ENCODE measurements at places on chromosomes 11 and 22.
A peak's percentile ranks its signal among the peaks of the same experiment; 100 is the strongest.

GRCh38 chr11:47487421-47487820 lies 38.5 kb upstream of the RAPSN start:
- DNase-seq, result no peak

- DNase-seq, result no peak
Observed at GRCh38 chr11:123065621-123066020, 3.7 kb upstream of the HSPA8 start.

DNA sequence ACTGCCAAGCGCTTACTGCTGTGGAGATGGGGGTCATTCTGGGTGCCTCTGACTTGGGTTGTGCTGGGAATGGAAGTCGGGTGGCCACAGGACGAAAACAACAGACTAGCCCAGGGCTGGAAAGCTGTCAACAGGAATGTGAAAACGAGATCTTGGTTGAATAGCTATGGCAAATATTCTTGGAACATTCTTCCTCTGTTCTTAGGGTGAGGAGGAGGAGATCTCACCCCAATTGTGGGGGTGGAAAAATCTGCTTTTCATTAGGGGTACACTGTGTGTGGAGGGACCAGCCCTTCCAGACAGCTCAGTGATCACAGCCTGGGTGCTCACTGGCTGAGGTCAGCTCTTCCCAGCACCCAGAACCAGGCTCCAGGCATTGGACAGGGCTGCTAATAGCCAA lies 52.0 kb upstream of the PRSS23 start:
- DNase-seq, result no peak

DNA sequence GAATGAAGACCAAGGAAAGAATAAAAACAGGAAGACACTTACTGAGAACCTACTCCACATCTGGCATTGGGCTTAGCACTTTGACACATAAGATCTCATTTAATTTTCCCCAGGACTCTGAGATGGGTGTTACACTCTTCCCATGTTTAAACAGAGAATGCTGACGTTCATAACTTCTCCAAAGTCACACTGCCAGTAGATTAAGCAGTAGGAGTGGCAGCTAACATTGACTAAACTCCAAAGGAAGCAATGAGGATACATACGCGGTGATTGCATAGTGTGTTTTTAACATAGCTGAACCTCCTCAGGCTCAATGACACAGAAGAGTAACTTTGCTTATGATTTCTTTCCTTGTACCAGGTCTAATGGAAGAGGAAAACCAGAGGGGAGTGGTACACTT lies 14.5 kb upstream of the OR10V1 start:
- DNase-seq, result no peak

DNA sequence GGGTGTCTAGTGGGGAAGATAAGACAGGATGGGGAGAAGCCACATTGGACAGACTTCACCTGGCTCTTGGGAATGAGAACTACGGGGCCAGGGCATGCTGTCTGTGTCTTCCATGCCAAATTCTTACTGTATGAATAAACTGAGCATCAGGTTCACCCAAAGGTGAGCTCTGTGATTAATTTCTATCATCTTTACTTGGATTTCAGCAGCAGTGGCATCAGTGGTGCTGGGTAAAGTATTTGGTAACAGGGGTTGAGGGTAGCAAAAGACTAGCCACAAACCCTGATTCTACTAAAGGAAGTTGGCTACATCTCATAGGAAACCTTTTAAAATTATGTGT lies 38.8 kb downstream of the IRAG1 start:
- no peak for DNase-seq

DNA sequence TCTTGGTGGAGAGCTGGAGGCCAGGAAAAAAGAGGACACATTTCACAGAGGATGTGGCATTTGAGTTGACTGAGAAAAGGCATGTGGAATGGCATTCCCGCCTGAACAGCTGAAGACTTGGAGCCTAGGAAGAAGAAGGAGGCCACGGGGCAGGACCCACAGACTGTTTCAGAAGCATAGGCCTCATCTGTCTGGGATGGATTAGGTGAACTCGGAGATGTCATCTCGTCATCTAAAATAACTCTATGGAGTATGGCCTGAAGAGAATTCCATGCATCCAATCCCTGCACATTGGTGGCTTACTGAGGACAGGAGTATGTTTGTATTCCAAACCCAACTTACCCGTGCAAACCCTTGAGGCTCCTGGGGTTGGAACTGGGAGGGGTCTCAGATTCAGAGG lies 16.4 kb downstream of the SPATA19 start:
- no peak for DNase-seq

GRCh38 chr22:49692499-49693225 lies 135.0 kb downstream of the BRD1 start:
- DNase-seq, result no peak

DNA sequence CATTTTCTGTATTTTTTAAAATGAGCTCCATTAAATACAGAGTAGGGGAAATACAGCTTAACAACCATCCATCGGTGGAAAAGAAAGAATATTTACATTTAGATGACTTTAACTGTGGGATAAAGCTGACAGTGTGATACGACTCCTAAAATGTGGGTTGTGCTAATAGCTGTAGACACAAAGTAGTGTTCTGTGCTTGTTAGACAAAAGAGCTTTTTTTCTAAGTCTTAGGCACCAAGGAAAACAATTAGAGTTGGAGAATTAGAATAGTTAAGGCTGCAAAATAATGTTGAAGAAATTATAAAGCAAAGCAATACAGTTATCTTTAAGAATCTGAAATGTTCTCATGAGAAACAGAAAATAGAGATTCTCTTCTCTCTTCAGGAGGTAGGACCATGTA lies 307.7 kb upstream of the KIRREL3 start:
- no peak for DNase-seq

DNA sequence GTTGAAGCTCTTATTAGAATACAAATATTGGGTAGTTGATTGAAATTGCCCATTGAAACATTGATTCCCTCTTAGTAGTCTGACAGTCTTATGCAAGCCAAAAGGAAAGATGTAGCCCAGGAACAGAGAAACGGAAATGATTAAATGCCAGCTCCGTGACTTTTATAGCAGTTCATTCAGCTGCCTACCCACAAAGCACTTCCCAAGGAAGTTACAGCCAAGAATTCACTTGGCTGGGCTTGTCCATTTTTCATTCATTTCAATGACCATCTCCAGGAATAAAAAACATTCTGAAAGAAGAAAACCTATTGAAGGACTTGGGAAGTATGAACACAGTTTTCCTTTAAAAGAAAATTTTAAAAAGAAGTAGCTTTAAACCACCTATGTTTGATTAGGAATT lies 62.0 kb downstream of the NCAM1 start:
- no peak for DNase-seq

DNA sequence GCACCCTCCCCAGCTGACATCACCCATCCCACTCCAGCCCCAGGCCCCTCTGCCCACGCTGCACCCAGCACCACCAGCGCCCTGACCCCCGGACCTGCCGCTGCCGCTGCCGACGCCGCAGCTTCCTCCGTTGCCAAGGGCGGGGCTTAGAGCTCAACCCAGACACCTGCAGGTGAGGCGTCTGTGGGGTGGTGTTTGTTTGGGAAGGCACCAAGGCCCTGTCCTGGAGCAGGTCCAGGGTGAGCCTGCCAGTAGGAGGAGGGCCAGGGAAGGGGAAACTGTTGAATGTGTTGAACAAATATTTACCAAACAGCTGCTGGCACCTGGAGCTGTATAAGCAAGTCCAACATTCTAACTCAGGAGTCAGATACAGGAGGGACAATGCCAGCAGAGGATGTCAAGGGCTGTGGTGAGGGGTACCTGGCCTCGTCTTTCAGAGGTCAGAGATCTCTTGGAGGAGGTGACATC lies 3.1 kb downstream of the VEGFB start:
- no peak for DNase-seq

- no peak for DNase-seq
Observed at GRCh38 chr11:83068568-83068967, 3.1 kb downstream of the RAB30 start.

DNA sequence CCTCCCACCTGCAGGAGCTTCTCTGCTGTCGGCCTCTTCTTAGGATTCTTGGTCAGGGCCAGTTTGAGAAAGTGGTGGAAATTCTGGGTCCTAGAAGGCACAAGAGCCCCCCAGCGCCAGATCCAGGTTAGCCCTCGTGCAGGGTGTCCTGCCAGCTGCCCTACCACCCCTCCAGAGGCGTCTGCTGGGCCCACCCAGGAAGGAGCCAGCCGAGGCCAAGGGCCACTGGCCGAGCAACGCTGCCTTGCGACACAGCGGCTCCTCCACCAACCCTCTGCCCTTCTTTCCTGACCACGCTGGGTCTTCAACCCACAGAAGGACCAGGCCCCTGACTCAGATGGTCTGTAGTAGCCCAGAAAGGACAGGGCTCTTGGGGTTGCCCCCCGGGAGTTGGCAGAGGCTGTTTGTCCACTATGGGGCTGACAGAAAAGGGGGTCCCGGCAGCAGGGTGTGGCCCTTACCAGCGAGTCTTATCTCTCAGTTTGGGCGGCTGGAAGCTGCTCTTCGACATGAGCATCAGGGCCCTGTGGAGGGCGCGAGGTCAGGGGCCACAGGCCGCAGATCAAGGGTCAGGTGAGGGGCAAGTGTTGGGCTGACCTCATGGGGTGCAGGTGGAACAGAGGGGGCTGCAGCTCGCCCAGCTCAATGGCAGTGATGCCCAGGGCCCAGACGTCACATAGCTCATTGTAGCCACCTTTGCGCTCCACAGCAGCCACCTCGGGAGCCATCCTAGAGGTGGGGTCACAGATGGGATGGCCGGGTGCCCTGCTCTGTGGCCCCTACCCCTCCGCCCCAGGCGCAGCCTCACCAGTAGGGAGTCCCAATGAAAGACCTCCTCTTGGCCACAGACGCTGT lies 2.5 kb downstream of the MAP4K2 start:
- DNase-seq, result no peak

GRCh38 chr11:42043312-42043711 lies 583.9 kb upstream of the LRRC4C start:
- no peak for DNase-seq

DNA sequence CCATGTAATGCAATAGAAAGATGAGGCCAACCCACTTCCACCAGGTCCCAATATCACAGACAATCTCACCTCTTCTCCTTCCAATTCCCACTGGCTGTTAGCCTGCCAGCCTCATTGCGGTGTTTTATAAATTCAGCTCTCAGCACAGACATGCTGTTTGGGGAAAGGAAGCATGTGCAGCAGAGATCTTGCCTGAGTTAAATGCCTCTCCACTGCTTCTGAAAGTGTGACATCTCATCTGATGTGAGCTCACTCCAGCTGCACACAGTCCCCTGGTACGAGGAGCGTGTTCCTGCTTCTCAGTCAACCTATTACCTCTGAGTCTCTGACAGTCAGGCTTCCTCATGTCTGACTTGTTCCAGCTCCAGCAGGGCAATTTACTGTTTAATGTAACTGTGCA lies 122.7 kb upstream of the GUCY1A2 start:
- DNase-seq, result no peak

DNA sequence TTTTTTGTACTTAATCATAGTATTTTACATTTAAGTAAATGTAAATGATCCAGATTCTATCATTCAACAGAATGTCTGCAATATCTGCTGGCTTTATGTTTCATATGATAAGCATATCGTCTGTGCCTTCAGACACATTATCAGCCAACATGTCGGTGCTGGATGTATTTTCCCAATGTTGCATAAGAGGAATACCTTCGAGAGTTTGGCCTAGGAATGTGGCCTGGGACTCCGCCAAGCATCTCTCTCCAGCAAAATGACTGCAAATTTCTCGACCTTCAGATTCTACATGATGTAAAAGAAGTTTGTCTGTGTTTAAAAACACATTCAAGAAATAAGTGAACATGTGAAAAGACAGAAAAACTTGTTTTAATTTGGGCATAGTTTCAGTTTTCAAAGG lies 6.9 kb downstream of the BDNF start:
- DNase-seq, result no peak

GRCh38 chr11:134763030-134763388 lies 351.0 kb upstream of the B3GAT1 start:
- DNase-seq, result no peak

DNA sequence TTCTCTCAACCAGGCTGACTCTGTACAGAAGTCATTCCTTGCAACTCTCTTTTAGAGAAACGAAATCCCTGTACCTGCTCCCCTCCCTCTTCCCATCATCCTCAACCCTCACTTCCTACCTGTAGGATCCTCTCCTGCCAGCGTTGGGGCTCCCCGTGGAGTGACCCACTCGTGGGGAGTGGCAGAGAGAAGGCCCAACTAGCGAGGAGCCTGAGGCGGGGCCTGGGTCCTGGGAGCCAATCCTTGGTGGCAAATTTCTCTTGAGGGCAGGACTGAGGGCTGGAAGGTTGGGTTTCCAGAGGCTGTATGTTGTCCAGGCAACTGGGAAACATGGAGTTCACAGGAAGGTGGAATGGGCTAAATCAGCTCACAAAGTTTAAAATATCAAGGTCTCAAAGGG lies 10.4 kb downstream of the NHERF4 start:
- no peak for DNase-seq

GRCh38 chr11:1299621-1300020 lies 9.8 kb downstream of the TOLLIP start:
- DNase-seq, result no peak

- peak; percentile 16 for DNase-seq
Observed at GRCh38 chr11:64165481-64165841, 452 bp downstream of the MACROD1 start.

DNA sequence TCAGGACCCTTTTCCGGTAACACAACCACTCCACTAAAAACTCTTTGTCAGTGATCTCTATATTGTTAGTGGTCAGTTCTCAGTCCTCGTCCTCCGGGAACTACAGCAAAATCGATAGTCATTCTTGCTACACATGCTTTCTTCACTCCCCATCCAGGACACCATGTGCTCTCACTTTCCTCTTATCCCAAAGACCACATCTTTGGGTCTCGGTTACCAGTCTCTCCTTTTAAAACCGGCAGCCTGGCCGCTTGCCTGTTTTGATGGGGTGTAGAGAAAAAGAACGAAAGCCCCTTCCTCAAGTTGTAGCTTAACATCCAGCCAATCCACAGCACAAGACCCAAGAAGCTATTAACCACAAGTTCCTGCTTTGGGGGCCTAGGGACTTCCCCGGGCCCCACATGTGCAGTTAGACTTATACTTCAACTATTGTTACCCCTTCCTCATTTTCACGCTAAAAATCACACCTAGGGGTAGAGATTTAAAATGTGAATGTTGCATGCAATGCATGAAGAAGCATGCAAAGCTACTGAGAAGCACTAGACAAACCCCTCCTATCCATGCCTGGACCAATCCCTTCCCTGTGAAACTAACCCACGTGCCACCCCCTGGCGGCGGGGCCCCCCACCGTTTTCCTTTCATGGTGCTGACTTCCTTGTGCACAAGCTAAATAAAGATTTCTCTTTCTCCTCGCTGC lies 1.5 kb upstream of the TOLLIP start:
- peak; percentile 43 for DNase-seq

GRCh38 chr11:643366-643765 lies 6.3 kb downstream of the DRD4 start:
- no peak for DNase-seq

- no peak for DNase-seq
Observed at GRCh38 chr11:534396-535209, 773 bp downstream of the HRAS start.

GRCh38 chr22:49331223-49331815 lies 496.4 kb downstream of the BRD1 start:
- no peak for DNase-seq

GRCh38 chr22:44172370-44173108 lies 8.2 kb upstream of the PARVG start:
- no peak for DNase-seq

GRCh38 chr11:112455791-112456190 lies 195.1 kb upstream of the PLET1 start:
- no peak for DNase-seq

- no peak for DNase-seq
Observed at GRCh38 chr11:45145379-45146071, 914 bp upstream of the PRDM11 start.

- DNase-seq, result no peak
Observed at GRCh38 chr11:95256321-95256779, 25.3 kb upstream of the SESN3 start.
